ENCODE measurements at places on chromosomes 5 and 9.
A peak's percentile ranks its signal among the peaks of the same experiment; 100 is the strongest.

GRCh38 chr5:17794201-17794600, 159.9 kb downstream of the TAF11L14 start:
- no peak for DNase-seq

DNA sequence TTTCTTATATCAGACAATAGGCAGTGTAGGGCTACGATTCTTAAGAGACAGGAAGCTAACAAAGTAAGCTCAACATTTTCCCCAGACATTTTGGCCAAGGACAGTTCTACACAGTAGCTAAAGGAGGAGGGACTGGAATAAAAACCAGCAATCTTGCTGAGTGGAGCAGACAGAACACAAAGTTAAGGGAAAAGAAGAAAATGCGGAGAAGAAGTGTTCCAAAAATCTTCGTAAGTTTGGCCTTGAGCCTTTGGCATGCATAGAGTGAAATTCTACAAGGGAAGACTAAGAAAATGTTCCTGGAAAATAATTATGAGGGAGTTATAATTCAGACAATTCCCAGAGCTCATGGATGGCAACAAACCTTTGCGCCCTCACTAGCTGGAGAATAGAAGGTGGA, 748.0 kb upstream of the CTNND2 start:
- DNase-seq: no peak

GRCh38 chr5:150301170-150301505, 1.6 kb downstream of the ARSI start:
- no peak for DNase-seq

- DNase-seq: no peak
These were observed 64.3 kb downstream of the ARHGAP26 start for GRCh38 chr5:142834504-142834903.

DNA sequence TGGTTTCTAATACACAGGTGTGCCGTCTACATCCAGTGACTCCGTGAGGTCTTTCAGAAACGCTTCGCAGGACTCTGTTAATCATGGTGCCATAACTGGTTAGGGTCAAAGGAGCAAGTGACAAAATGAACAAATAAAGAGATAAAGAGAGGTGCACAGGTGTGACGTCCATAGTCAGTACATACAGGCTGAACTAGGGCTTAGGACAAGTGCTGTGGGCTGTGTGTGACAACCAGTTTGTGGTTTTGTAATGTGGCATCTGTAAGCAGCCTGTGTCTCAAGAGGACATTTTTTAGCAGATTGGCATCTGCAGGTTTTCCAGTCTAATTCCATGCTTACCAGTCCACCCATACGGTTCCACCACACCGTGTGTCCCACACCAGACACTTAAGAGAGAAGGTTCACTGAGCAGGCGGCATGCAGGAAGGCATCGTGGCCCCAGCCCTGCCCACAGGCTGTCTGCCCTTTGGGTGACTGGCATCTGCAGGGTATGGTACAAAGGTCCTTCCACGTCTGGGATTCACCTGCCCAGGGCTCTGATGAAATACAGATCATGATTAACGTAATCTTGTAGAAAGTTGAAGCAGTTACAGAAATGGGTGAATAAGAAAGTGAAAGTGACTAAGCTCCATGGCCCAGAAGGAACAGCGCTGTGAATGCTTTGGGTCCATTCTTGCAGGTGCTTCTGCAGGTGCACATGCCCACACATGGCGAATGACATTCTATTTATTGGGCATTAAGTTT, 26.9 kb downstream of the SRD5A1 start:
- DNase-seq: no peak

- DNase-seq: no peak
These were observed 839 bp downstream of the GABRG2 start for GRCh38 chr5:162068412-162068811.

DNA sequence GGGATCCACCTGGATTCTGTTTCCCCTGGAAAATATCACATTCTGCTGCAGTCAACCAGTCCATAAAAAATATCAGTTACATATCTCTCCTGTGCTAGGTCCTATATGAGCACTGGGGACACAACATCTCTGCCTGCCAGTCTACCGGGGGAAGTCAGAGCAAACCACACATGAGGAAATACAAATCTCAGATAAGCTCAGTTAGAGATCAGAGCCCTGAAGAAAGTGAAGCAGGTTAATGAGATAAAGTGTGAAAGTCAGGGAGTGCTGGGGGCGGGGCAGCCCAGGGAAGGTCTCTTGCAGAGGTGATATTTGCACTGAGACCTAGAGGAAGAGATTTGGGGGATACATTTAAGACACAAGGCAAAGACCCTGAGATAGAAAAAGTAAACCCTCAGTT, 67.8 kb upstream of the SLC1A1 start:
- DNase-seq: no peak

DNA sequence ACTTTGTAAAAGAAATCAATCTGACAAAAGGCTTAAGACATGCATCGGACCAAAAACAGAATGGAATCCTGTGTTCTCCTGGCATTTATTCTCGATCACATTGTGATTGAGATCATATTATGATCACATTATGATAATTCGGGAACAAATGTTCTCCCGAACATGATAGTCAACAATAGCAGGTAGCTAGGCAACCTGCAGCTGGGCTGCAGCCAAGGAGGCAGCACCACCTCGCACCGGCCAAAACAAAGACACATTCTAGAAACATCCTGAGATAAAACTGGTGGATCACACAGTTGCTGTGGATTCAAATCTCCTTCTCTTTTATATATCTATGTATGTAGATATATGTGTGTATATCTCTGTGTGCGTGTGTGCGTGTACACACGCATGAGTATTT, 480.6 kb upstream of the CYLC2 start:
- DNase-seq: peak; percentile 15

DNA sequence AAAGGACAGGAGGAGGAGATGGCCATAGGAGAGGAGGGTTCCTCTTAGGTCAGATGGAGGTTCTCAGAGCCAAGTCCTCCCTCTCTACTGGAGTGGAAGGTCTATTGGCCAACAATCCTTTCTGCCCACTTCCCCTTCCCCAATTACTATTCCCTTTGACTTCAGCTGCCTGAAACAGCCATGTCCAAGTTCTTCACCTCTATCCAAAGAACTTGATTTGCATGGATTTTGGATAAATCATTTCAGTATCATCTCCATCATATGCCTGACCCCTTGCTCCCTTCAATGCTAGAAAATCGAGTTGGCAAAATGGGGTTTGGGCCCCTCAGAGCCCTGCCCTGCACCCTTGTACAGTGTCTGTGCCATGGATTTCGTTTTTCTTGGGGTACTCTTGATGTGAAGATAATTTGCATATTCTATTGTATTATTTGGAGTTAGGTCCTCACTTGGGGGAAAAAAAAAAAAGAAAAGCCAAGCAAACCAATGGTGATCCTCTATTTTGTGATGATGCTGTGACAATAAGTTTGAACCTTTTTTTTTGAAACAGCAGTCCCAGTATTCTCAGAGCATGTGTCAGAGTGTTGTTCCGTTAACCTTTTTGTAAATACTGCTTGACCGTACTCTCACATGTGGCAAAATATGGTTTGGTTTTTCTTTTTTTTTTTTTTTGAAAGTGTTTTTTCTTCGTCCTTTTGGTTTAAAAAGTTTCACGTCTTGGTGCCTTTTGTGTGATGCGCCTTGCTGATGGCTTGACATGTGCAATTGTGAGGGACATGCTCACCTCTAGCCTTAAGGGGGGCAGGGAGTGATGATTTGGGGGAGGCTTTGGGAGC, 3.1 kb downstream of the EGR1 start:
- DNase-seq: no peak

GRCh38 chr9:21964925-21965385, 29.2 kb downstream of the CDKN2A start:
- DNase-seq: no peak

DNA sequence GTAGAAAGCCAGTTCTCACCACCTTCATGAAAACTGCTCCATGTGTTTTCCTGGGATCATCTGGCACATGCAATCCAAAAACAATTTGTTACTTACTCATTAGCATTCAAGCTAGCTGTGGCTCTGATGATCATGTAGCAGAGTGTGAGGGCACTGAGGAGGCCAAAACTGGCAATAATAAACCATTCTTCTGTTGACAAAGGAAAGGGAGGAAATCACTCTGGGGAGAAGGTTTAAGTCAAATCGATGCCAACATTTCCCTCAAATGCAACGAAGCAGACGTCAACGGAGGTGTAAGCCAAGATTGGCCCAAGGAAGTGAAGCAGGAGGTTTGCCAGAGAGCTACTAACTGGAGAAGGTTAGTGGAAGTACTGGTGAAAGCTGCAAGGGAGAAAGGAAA, 55.7 kb upstream of the TBC1D9B start:
- DNase-seq: no peak

- DNase-seq: no peak
These were observed 98.5 kb downstream of the GABBR2 start for GRCh38 chr9:98610211-98610610.

DNA sequence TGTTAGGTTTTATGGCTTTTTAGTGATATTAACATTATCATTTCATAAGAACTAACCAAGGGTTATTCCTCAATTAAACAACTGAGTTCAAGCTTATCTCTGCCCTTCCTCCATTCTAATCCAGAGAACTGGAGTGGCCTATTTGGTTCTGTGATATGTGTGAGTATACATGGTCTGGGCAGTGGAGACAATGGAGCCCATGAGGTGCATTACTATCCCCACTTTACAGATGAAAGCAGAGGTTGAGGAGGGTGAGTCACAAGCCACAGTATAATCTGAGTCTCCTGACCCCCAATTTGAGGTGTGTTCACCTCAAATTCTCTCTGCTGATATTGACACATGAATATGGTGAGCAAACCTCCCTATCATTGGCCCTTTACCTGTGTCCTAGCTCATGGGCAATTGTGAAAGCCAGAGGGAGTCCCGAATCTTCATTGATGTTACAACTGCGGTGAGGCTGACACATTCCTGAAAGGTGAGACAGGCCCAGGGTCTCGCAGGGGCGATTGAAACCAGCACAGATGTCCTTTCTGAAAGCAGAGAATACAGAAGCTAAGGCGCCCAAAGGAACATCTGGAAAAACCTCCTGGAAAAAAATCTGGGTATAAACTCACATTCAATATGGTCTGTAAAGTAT, 217.2 kb downstream of the TARS1 start:
- DNase-seq: no peak

- no peak for DNase-seq
These were observed 178.2 kb upstream of the IRX1 start for GRCh38 chr5:3417376-3417943.

DNA sequence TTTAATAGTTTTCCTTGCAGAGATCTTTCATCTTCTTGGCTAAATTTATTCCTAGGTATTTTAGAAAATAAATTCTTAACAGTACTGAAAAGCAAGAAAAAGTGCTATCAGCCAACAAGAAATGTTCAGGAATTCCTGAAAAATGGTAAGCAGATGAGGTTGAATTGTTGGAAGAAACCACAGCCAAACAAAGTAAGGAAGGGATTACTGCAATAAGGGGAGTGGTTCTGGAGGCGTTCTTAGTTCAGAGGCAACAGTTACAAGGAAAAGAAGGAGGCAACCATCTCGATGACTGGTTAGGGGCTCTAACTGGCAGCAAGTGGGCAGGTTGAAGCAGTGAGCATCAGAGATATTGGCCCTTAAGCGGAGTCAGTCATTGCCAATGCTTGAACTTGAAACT, 12.8 kb upstream of the OR13J1 start:
- DNase-seq: no peak

DNA sequence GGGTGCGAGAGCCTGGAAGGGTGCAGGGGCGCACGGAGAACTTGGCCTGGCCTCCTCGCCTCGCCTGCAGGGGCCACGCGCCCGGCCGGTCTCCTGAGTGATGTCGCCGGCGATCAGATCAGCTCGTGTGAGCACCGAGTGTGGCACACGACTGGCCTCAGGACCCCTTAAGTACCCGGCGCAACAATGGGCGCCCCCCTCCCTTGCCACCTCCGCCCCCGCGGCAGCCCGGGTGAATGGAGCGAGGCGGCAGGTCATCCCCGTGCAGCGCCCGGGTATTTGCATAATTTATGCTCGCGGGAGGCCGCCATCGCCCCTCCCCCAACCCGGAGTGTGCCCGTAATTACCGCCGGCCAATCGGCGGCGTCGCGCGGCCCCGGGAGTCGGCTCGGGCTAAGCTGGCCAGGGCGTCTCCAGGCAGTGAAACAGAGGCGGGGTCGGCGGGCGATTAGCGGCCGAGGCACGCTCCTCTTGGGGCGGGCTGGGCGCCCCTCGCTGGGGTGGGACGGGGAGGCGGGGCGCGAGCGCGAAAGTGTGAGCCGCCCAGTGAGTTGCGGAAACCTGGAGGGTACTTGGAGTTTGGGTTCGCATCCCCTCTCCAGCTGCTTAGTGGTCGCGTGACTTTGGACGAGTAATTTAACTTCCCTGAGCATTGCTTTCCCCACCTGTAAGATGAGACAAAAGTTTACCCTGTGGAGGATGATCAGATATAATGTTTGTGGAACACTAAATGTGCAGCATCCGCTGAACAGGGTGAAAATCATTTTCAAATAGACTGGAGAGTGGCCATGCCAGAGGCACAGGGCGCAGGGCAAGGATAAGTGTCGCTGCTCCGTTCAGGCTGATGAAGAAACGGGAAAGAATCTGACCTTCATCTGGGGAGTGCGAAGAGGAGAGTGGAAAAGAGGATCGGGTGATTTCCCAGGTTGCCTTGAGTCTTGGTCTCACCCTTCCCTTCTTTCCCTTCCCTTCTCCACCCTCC, at the start of gene NEUROG1:
TSS of gene NEUROG1 (minus strand) at position 145 of the 982 bp plus-strand sequence. CDS start 274 bp downstream, outside the sequence.
- peak; percentile 65 for DNase-seq

- DNase-seq: no peak
These were observed 970.9 kb downstream of the TAF11L14 start for GRCh38 chr5:18605186-18605585.

DNA sequence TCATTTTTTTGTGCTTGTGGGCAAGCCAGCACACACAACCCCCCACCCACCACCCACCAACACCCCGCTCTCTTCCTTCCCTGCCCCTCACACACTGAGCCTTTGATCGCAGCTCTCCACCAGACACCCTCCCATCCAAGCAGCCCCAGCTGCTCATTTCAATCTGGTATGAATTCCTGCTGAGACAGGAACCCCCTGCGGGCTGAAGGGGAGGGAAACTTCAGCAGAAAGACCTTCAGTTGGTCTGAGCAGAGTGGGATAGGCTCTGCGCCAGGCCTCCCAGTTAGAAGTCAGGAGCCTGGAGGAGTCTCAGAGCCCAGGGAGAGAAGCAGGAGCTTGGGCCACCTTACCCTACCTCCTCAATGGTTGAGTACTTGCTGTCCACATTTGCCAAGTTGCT, 7.2 kb downstream of the PCDHGC5 start:
- no peak for DNase-seq

GRCh38 chr9:105693435-105694189, 729 bp upstream of the TMEM38B start:
- no peak for DNase-seq

DNA sequence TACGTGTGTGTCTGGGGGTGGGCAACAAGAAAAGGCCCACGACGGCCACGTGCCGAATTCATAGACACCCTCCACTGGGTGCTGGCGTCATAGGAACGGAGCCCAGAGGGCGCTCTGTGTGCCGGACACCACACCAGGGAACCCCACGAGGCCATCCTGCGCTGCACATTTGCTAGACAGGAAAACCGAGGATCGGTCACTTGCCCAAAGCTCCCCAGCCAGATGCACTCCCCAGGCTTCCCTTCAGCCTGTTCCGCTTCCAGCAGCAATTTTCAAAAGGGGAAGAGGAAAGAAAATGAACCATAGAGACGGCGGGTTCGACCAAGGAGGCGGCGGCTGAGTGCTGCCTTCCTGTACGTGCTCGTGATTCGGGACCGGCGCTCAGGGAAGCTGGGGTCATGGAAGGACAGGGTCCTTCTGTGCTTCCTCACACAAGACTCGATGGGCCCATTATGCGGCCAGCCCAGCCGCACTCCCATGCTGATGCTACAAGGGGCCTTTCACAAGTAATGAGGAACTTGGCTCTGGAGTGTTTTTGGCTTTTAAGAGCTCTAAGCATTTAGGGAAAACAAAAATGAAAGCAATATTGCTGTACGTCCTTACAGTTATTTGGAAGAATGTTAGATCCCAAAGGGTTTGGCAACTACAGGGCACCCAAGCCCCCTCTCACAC, 124.6 kb upstream of the SARDH start:
- no peak for DNase-seq
